CD8-positive, alpha-beta memory T cell (primary cell): ENCODE measurements at places on chromosomes 4 and X. TPM values are rescaled to one million over a fixed set of nuclear protein-coding genes. Genes with fewer than 3 reads are reported as not detected.

The F8A1 gene
- total RNA-seq, result 48.0 TPM

The IQCM gene
- total RNA-seq, result not detected

The GNRHR gene
- total RNA-seq, result not detected

The NDST4 gene
- total RNA-seq, result not detected

The POU4F2 gene
- not detected for total RNA-seq

The SUPT20HL1 gene
- total RNA-seq, result not detected

DNA sequence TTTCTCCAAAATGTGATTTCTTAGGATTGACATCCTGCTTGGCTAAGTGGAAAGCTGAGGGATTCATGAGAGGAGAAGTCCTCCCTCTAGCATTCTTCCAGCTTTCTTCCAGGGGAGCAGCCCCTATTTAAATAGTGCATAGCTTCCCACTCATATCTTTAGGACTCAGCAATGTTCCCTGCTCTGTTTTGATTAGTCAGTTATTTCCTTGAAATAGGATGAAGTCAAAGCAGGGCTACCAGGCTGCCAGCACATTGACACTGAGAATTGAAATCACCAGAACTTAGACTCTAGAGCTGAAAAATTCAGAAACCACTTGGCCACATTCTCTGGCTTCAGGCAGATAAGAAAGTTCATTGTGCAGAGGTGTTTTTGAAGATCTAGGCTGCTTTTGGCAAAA, 74.7 kb upstream of the SMAD1 start:
- no peak for DNase-seq

DNA sequence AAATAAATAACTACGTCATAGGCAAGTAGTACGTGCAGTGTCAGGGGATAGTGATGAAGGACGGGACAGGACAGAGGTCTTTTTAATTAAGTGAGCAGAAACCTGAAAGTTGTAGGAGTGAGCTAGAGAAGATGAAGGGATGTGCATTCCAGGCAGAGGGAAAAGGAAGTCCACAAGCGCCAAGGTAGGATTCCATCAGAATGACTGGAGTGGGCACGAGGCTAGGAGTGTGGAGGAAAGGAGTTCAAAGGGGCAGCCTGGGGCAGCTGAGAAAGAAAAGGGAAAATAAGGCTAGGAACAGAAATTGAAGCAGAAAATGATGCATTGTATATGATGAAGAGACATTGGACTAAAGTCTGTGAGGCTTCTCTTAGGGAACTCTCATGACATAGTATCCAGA, 192.2 kb upstream of the TLL1 start:
- DNase-seq, result no peak

GRCh38 chr4:168757500-168757899, 252.6 kb downstream of the CBR4 start:
- DNase-seq, result no peak

GRCh38 chrX:79089896-79090584, 54.4 kb upstream of the GPR174 start:
- no peak for DNase-seq

GRCh38 chr4:159416996-159417395, 314.1 kb downstream of the RAPGEF2 start:
- no peak for DNase-seq

- no peak for DNase-seq
Observed at GRCh38 chr4:98510757-98511517, 147.5 kb downstream of the TSPAN5 start.

DNA sequence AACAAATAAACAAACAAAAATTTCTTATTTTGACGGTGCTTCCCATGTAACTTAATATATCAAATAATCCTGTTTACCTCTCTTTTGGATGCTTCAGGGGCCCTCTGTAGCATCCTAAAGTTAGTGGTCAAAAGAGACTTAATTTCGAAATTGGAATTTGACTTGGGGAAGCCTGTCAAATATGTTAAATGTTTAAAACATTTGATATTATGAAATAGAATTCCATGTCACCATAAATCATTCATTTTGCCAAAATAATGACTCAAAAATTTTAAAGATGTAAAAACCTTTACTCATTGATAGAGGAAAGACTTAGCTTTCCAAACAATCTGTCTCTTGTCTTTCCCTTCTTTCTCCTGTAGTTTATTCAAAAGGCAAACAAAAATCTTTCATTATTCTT, 20.6 kb upstream of the TEX13A start:
- DNase-seq, result no peak

DNA sequence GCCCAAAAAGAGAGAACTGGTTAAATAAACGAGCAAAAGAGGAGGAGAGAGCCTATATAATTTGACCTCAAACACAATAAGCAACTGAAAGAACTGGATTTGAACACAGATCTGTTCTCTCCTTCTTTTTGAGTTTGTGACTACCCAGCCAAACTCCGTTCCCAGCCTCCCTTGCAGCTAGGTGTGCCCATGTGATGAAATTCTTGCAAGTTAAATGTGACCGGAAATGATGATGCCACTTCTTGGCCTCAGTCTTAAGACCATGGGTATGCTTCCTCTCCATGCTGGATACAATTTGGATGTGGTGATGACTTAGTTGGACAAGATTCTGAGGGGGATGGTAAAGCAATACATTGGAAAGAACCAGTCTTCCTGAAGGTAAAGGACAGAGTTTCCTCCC, 204.1 kb downstream of the PTTG2 start:
- DNase-seq, result no peak

GRCh38 chr4:81021142-81021944, 9.2 kb upstream of the BMP3 start:
- no peak for DNase-seq

DNA sequence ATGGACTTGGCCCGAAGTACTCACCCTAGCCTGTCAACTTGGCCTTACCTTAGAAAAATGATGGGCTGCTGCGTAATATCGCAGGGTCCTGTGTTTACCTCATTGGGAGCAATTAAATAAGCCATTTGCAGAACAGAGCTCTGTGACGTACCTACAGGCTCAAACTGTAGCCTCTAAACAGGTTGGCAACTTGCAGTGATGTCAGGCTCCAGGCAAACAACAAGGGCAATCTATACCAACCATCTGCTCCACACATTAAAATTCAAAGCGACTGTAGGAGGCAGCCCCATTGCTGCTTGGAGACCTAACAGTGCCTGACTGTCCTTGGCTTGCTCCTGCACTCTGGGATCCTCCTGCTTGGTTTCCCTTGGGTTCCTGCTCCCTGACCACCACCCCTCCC, 17.2 kb downstream of the VGLL1 start:
- no peak for DNase-seq

GRCh38 chr4:4866124-4866865, 6.8 kb downstream of the MSX1 start:
- no peak for DNase-seq

GRCh38 chr4:182553653-182554052, 310.5 kb downstream of the TENM3 start:
- DNase-seq, result no peak

- DNase-seq, result no peak
Observed at GRCh38 chr4:31427691-31428090, 707.5 kb downstream of the PCDH7 start.

GRCh38 chrX:18946157-18946556, 37.8 kb downstream of the PHKA2 start:
- no peak for DNase-seq

GRCh38 chr4:2401610-2401983, 16.8 kb downstream of the ZFYVE28 start:
- no peak for DNase-seq

DNA sequence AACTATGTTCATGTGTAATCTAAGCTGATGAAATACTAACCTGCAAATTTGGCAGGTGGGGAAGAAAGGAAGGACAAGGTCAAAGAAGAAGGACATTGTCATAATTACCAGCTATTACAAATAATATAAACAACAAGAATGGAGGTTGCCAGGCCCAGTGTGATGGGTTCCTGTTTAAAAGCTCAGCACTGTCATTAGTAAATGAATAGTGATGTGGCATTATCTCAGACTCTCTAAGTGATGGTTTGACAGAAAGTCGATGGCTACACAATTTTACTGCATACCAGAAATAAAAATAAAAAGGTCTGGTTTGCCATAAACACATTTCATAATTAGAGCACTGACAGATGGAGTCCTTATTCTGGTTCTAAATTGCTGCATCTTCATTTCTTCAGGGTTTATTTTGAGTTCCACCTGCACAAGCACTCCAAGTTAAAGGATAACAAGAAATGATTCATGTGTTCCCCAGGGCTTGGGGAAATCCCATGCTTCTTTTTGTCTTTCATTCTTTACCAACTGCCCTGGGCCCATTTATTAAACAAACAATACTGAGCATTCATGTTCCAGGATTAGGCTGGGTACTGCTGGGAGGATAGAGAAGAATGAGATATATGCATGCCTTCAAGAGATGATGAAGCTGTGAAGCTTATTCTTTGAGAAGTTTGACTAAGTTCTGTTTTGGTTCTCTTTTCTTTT, 367.8 kb upstream of the RASGEF1B start:
- no peak for DNase-seq

GRCh38 chr4:181138116-181138515, 1105.1 kb upstream of the TENM3 start:
- no peak for DNase-seq

DNA sequence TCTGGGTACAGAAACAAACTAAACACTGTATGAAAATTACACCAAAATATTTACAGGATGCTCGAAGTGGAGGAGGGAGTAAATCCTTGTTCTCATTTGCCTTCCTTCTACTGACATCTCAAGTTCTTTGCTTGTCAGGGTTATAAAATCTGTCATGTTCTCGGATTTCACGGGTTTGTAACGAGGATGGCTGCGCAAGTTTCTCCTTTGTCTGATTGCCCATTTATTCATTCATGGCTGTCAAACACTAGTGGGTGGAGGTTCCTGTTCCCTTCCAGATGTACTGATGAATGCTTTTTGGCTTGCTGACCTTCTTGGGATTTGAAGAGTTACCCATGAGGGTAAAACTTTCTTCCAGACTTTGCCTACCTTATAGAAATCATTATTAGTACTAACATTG, 206.9 kb downstream of the SPCS3 start:
- no peak for DNase-seq

GRCh38 chrX:151359931-151360871, 36.8 kb upstream of the VMA21 start:
- DNase-seq, result peak; percentile 49

- DNase-seq, result no peak
Observed at GRCh38 chr4:87758270-87758669, 41.1 kb upstream of the IBSP start.

DNA sequence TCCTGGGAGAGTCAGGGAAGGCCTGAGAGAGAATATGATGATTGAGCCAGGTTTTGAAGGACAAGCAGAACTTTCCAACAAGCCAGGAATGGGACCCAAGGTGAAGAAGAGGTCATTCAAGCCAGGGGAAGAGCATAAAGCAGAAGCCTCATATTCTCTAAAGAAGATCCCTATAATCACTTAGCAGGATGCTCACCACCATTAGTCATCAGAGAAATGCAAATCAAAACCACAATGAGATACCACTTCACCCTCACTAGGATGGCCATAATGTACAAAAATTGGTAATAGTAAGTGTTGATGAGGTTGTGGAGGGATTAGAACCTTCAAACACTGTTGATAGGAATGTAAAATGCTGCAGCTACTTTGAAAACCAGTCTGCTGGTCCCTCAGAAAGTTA, 20.5 kb upstream of the SUPT20HL1 start:
- no peak for DNase-seq

DNA sequence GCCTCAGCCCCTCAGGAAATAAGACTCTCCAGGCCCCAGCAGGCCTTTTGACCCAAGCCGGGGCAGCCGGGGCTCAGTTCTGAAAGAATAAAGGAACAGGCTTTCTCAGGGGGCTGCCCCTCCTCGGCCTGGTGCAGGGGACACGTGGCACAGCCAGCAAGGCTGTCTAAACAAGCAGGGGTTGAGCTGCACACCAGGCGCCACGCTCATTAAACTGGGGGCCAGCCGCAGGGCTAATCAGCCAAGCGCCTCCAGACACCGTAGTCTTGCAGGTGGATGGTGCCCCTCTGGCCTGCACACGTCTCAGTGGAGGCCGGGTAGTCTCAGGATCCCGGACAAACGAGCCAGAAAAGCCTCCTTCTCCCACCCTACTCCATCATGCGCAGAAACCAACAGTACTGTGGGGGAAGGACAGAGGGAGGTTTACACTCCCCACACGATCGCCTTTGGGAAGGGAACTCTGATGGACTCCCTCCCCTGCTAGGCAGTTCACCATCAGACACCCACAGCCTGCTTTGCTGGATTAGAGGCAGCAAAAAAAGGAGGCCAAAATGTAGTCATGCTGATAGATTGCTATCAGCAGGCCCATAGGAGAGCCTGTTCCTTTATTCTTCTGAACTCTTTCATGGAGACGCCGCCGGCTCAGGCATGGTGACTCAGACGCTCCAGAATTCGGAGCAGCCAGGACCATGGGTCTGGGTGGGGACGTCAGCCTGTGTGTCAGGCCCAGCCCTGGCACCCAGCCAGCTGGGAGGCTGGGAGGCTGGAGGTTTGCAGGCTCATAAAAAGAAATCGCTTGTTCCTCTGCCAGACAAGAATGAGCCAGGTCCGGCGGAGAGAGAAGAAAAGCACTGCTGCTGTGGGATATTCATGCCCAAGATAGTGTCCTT, 342.4 kb downstream of the BCOR start:
- no peak for DNase-seq

DNA sequence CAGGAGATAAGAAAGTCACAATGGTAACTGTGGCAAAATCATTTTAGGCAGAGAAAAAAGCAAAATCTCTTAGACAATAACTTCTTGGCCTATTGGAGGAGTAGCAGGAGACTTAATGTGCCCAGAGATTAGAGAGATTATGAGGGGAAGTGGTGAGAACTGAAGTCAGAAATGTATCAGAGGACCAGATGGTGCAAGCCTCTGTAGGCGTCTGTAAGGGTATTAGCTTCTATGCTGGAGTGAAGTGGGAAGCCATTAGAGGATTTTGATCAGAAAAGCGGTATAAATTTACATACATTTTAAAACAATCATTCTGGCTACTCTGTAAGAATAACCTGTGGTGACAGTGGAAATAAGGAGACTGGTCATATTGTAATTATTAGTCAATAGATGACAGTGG, 236.7 kb downstream of the FAT4 start:
- no peak for DNase-seq

DNA sequence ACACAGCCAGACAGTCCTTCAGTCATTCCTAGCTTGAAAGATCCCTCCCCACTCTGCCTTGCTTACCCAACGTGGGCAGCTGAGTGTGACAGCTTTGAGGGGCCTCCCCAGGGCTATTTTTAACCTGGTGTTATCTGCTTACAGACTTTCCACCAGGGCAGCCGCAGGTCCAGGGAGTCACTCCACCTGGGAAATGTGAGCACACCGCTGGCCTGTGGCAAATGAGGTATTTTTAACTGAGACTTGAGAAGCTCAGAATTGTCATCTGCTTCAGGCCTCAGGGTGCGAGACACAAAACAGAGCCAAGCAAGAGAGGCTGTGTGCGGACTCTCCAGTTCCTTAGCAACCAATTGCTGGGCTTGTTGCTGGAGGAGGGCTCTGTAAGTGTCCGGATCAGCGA, 13.0 kb downstream of the CORIN start:
- no peak for DNase-seq
